ENCODE measurements at places on chromosomes 16 and 17. TPM values are rescaled to one million over a fixed set of nuclear protein-coding genes. Genes with fewer than 3 reads are reported as not detected.

Gene HCRT
- total RNA-seq: not detected

Gene HSD17B1
- total RNA-seq: 1.5 TPM

Gene NOG
- total RNA-seq: 1.1 TPM

Gene C17orf107
- 0.17 TPM for total RNA-seq

Gene KCNG4
- total RNA-seq: not detected

Gene TPSB2
- not detected for total RNA-seq

Gene CARHSP1
- total RNA-seq: 151 TPM

Gene TMC8
- 0.68 TPM for total RNA-seq

Gene OR1F1
- 0.59 TPM for total RNA-seq

Gene ALOX12
- not detected for total RNA-seq

Gene CLUH
- 100 TPM for total RNA-seq

Gene PHKG2
- 24.1 TPM for total RNA-seq

Gene APRT
- 326 TPM for total RNA-seq

Gene CLEC18C
- total RNA-seq: 0.16 TPM

Gene USH1G
- 0.02 TPM for total RNA-seq

Gene RUNDC3A
- 0.69 TPM for total RNA-seq

Gene ARL5C
- total RNA-seq: not detected

Gene TBX2
- 7.7 TPM for total RNA-seq

Gene SLC5A10
- 0.18 TPM for total RNA-seq

Gene CKLF
- 69.8 TPM for total RNA-seq

Gene AIPL1
- total RNA-seq: not detected
